ENCODE measurements at places on chromosomes 13 and 19.

DNA sequence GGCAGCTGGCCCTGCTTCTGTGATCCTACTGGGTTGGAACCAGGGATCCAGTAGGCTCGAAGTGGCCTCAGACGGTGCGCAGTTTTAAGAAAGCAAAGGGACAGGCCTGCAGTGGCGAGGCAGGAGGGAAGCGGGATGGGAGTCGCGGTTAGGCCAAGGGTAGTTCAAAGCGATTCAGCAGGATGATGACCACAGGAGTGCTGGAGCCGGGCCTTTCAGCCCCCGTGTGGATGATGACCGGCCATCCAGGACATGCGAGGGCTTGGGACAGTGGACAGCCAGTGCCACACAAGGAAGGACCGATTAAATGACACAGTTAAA, 854 bp downstream of the RNASEH2B start:
- no peak for DNase-seq

- no peak for DNase-seq
These were observed 1.1 kb downstream of the ZNF600 start for GRCh38 chr19:52785506-52785905.

DNA sequence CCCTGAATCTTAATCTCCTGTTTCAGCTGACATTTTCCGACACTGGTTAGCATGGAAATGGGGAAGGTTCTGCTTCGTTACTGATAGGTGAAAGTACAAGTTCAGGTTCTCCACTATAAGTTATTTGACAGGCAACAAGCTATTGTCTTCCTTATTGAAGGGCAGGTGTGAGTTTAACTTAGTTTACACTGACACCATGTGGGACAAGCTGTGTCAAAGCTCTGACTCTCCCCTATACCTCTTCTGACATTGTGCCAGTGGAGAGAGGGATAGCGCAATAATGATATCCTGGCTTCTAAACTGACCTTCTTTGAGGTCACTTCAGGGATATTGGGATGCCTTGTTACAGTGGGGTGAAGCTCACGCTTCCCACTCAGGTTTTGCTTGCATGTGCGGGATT, 587.0 kb upstream of the SLITRK5 start:
- DNase-seq, result no peak

DNA sequence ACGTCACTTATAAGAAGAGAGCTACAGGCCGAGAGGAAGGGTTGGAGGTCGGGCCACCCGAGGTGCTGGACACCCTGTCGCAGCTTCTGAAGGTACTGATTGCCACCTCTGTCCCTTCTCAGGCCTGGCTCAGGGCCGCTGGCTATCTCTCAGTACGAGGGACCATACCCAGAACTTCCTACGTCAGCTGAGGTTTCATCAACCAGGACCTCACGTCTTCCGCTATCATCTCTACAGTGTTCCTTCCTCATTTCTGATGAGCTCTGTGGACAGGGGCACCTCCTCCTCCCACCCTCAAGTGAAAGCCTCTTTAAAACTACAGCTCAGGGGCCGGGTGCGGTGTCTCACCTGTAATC, 58.2 kb upstream of the USE1 start:
- no peak for DNase-seq

GRCh38 chr13:41060724-41061074, 610 bp upstream of the WBP4 start:
- DNase-seq, result peak; percentile 75

All from D341Med (cell line).